Activated CD4-positive, alpha-beta T cell treated with anti-CD3 and anti-CD28 coated beads, Interleukin-2, amount 50 U/mL, for 4 hours (primary cell): ENCODE measurements at places on chromosomes 3 and 15.

GRCh38 chr3:187336322-187336721 is 31.9 kb upstream of the RTP4 start:
- no peak for DNase-seq

DNA sequence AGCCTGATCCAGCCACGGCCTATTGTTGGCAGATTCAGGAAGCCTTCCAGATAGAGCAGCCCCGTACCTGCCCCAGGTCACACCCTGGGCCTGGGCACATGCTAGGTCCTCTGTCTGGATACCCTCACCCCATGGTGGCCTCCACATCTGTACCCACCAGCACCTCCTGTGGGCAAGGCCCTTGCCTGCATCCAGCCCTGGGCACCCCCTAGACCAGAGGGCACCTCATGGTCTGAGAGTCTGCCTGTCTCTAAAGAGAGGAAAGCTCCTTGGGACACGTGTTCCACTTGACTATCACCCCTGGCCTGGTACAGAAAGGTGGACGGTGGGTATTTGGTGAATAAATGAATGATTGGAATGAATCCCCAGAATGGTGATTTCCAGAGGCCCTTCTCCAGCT is 8.9 kb upstream of the COMMD4 start:
- no peak for DNase-seq

- no peak for DNase-seq
Observed at GRCh38 chr15:88690331-88690730, 51.5 kb downstream of the ISG20 start.

- DNase-seq = no peak
Observed at GRCh38 chr15:68641376-68641775, 62.6 kb downstream of the CORO2B start.

GRCh38 chr3:27681249-27681748 is 40.8 kb downstream of the EOMES start:
- DNase-seq = peak; percentile 10

DNA sequence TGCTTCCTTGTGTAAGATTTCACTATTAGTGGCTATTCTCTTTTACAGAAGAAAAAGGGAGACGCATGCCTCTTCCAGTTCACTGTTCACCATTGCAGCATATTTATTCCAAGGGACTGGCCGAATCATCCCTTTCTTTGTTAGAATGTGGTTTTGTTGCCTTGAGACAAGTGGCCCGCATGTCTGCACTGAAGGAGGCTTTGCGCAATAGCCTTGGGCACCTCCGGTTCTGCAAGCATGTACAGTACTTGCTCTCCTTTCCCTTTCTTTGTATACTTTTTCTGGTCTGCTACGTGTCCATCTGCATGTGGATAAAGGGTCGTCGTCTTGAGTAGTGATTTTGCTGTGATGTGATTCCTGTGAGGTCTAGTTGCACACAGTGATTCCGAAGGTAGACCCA is 43.0 kb downstream of the FLNB start:
- no peak for DNase-seq

DNA sequence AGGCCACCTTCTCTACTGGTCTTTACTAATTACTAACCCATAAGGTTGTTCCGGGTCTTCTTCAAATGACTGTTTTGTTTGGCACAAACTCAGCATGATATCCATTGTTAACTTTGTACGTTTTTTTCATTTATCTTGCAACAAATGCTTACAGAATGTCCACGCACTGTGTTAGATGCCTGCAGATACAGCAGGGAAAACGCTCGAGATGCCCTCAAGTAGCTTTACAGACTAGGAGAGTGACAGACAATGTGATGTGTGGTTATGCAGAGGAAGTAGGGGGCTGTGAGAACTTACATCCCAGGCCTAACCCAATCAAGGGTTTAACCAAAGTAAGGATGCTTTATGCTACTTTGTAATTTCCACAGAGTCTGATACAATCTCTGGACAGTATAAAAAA is 949 bp upstream of the RFC4 start:
- DNase-seq = no peak

DNA sequence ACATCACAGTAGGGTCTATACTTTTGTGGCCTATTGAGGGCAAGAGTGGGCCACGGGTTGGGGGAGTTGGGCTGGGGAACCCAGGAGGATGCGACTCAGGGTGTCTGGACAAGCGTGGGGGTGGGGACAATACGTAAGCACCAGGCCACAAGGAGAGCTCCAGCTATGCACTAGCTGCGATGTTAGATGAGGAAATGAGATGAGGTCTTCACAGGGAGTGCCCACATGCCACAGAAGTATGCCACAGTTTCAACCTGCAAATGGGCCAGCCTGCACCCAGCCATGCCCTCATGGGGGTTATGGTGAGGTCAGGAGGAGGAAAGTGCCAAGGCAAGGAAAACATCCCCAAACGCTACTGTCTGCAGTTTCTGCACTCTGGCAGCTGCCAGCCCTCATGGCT is 30.5 kb downstream of the CACNA2D2 start:
- no peak for DNase-seq

GRCh38 chr3:64728994-64729393 is 41.2 kb upstream of the ADAMTS9 start:
- no peak for DNase-seq

DNA sequence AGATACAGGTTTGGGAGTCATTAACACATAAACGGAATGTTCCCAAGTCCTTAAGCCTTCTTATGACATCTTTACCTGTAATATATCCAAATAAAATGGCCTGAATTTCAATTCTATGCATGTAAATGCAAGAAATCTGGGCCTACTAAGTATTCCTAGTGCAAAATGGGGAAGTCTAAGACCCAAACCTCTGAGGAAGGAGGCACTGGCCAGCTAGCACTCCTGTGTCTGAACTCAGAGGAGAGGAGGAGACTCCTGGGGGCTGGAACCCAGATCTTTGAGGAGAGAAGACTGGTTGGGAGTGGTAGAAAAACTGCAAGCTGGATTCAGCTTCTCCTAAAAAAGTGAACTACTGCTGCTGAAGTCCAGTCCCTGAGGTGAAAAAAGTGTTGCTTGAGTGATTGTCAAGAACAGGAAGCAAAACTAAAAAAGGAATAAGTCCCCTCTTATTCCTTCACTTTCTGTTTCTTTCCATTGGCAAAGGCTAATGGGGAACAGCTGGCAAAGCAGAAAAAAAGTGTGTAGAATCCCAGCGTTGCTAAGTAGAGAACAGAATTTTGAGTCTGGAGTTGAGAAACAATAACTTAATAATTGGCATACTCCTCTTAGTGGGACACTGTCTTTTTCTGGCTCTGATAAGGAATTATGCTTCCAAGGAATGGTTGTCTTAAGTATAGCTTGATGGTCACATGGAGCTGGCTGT is 54.8 kb upstream of the ATP2C1 start:
- DNase-seq = no peak
